NCI-H524 treated with DMSO at 0.1 percent for 48 hours (cell line): ENCODE measurements at places on chromosomes 7 and 10.

- peak; percentile 15 for DNase-seq
These were observed at the start of gene RFC2 for GRCh38 chr7:74254129-74254857. TSS of gene RFC2 (minus strand) at chr7:74254399. CDS start at chr7:74254383, 16 bp downstream.

DNA sequence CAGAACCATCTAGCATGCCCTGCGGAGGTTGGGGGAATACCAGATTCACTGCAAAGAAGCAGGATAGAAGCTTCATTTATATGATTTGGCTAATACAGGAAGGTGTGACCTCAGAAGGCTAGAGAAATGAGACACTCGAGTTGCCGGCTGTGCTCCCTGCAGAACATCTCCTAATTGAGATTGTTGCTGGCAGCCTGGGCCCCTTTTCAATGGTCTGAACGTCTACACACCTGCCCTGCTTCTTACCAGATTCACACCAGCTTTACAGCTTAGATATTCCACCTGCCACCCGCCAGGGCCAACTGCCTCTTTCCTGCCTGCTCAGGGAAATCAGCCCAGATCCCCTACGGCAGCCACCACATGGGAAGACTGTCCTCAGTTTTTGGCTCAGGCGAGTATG, 475.3 kb upstream of the AUTS2 start:
- DNase-seq = no peak

- no peak for DNase-seq
These were observed 28.1 kb upstream of the HERPUD2 start for GRCh38 chr7:35723011-35723410.

- DNase-seq = no peak
These were observed 17.6 kb downstream of the ZDHHC6 start for GRCh38 chr10:112429147-112429546.

- no peak for DNase-seq
These were observed 87.4 kb upstream of the RSU1 start for GRCh38 chr10:16904639-16905061.

GRCh38 chr10:120719333-120719732, 131.8 kb upstream of the WDR11 start:
- no peak for DNase-seq

DNA sequence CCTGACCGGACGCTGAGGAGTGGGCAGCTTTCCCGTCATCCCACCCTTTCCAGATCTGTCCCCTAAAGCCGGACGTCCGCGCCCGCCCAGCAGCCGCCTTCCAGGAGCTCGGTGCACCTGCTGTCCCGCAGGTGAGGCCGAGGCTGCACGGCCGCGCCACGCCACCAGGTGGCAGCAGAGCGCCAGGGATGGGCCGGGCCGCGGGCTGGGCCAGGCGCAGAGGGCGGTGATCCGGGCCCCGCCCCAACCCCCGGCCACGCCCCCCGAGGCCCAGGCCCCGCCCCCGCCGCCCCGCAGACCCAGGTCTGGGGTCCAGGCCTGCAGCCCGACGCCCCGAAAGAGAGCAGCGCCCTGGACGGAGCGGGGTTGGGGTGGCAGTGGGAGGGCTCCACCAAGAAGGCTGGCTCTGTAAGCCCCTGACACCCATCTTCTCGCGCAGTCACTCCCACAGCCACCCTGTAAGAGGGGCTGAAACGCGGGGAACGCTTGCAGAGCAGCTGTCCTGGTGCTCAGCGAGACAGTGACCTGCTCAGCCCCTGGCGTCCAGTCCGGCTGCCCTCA, 32.2 kb downstream of the FOXL3 start:
- DNase-seq = no peak

DNA sequence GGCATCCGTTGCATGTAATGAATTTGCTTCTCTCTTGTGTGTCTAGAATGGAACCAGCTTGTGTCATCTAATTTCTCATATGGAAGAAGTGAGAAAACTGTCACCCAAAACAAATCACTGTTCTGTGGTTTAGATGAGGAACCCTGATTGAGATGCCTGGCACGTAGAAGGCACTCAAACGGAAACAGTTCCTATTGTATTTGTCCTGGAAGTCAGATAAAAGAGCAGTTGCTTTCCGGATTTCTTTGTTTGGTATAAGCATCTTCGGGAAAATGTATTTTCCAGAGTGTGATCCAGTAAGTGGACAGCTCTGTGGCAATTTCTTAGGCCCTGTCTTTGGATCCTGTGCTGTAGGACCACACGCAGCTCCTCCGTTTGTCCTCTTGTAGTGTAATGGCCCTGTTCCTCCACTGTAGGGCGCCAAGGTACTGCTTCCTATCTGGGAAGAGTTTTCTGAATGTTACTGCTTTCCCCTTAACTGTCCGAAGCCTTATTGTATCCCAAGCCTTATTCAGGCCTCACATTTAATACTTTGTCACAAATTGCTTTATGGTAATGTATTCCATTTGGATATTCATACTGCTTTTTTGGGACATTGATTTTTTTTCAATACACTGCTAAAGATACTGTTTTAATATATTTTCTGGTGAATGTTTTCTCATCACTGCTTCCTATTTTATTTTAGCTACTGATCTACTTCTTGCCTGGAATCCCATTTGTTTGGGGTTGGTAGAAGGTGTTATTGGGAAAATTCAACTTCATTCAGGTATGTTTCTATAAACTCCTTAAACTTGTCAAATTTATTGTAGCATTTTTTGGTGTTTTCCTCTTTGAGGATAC, 24.8 kb downstream of the INPP5F start:
- DNase-seq = peak; percentile 5

DNA sequence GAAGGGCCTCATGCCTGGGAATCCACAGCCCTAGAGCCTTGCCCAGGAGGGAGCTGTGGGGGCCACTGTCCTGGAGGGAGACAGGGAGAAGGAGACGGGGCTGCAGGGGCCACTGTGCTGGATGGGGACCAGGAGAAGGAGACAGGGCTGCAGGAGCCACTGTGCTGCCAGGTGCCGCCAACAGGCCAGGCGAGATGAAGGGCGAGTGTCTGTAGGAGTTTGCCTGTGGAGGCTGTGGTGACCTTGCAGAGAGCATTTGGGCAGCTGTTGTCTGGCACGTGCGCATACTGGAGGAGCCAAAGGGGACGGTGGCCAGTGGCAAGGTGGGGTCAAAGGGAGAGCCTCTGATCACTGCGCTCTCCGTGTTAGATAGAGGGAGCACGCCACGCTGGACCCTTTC, 79.2 kb downstream of the NKX6-2 start:
- DNase-seq = no peak

DNA sequence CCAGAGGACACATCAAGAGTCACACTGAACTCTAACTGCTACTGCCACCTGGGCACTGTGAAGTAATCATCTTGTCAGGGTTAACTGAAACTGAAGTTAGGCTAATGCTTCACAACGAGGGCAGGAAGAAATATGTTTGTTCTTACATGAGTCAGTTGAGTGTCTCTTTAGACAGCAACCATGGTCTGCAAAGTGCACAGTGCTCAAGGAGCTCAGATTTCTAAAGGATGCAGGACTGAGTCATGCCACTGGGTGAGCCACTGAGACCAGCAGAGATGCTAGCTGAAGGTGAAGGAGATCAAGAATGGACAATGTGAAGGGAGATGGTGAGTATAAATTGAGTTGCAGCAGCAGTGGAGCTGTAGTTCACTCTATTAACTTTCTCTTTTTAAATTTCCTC, 76.0 kb upstream of the CTTNBP2 start:
- DNase-seq = no peak

DNA sequence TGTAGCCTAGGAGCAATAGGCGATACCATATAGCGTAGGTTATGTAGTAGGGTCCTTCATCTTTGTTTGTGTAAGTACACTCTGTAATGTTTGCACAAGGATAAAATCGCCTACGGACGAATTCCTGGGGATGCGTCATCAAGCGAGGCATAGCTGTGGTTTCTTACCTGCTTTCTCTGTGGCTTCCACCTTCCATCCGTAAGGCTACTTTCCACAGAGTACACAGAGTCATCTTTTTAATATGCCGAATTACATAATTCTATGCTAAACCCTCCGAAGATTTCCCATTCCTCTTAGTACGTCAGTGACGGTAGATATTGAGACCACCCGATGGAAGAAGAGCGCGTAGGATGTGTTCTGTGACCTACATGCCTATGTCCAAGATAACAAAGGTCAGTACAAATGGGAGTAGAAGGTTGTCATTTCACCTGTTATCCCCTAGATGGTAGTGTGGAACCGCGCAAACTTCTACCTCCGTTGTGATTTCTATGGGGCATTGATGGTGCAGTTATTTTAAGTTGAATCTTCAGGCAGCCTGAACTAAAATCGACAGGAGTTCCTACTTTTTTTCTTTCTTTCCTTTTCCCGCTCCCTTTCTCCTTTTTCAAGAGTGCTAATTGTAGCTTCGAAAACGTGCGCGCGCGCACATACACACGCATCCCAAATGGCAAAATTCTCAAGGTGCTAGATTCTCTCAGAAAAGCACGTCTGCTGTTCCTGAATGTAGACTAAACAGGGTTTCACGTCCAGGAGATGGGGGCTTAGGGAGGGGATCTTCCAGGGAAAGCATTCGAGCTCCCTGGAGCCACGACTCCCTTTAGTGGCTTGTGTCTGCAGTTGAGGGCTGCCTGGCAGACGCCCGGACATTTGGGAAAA, 111.7 kb upstream of the MBL2 start:
- peak; percentile 2 for DNase-seq
